ENCODE measurements at places on chromosomes 7 and 10.

DNA sequence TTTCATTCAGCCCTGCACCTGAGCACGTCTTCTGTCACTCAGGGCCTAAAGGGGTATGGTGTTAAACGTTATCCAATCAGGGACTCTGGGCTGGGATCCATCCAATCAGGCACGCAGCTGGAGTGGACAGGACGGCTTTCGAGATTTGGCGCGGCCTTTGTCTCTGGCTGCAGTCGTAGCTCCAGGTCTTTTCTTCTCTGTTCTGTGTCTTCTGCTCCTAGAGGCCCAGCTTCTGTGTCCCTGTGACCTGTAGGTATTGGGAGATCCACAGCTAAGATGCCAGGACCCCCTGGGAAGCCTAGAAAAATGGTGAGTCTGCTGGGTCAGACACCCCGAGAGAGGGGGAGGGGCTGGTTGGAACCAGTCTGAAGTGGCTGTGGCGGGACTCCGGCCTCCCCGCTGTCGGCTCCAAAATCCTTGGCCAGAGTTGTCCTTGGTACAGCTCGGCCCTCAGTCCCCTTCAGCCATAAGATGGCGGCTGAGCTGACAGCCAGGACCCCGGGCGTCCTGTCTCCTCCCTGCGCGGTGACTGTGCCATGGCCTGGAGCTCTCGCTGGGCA, 11.7 kb upstream of the ZNF680 start:
- no peak for DNase-seq

GRCh38 chr7:41826641-41827040, 123.8 kb upstream of the INHBA start:
- DNase-seq: no peak

GRCh38 chr7:73896454-73896853, 35.5 kb downstream of the TMEM270 start:
- no peak for DNase-seq

- peak; percentile 71 for DNase-seq
These were observed 142.5 kb upstream of the TCERG1L start for GRCh38 chr10:131453721-131454634.

- no peak for DNase-seq
These were observed 28.6 kb upstream of the VAX1 start for GRCh38 chr10:117166418-117167345.

DNA sequence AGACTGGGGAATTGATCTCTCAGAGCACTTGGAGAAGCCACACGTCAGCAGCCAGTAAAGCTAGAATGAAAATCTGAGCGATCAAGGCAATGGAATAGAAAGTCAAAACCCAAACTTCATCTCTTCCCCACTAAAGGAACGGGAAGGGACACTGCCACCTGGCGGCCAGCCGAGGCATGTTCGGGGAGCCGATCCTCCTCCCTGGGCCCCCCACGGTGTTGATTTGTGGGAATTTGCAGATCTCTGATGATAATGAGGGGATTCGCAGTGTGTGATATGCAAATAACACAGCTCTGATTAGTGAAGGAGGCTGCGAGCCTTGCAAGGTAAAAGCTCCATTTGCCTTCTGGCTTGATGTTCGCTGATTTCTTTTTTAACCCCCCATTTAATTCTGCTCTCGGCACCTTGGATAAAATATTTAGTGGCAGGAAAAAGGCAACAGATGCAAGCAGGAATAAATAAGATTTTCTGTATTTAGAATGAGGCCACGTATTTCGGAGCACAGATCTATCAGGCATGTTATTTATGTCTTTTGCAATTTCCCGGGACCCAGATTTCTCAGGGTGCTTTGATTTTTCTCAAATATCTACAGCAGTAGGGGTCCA, 258.6 kb downstream of the PAXIP1 start:
- no peak for DNase-seq

- DNase-seq: no peak
These were observed 10.4 kb upstream of the SMC3 start for GRCh38 chr10:110556969-110557601.

GRCh38 chr10:90148116-90148855, 446.9 kb downstream of the KIF20B start:
- DNase-seq: no peak

- DNase-seq: no peak
These were observed 41.8 kb downstream of the STK32C start for GRCh38 chr10:132265890-132266496.

GRCh38 chr10:119370972-119371703, 163.8 kb downstream of the GRK5 start:
- DNase-seq: peak; percentile 83

DNA sequence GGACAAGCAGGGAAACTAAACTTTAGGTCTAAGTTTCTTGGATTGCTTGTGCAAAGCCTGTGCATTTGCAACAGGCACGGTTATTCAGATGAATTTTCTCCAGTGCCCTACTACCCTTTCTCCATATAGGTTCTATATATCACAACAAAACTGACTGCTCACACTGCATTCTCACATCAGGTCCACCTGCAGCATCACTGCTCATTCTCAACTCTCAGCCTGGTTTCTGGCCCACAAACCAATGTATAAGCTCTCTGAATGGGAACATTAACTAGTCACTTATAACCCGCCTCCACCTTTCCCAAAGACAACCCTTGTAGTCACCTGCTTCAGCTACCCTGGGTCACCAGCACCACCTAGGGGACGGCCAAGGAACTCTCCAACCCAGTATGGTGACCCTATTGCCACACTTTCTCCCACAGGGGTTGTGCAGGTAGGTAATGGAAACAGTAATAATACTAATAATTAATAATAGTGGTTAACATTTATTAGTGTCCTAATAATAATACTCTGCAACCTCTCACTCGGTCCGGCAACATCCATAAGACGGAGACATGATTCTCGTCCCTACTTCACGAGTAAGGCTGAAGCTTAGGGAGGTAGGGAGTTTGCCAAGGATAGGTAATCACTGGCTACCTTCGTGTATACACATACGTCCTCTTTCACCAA, 97.3 kb downstream of the CLEC2L start:
- no peak for DNase-seq

DNA sequence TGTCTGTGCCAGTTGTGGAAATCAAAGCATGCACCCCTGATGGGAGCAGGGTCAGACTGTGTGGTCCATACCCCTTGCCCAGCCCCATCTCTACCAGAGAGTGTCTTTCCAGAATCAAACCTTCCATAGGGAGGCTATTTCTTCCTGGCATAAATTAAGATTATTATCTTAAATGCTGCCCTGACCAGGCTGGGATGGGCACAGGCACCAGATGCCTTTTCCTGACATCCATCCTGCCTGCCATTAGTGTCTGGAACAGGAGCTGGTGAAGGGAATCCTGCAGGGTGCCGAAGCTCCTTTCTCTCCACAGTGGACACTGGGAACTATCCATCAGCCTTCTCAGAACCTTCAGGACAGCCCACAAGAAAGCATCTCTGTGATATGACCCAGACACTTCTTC, 296.3 kb downstream of the GRID1 start:
- peak; percentile 38 for DNase-seq

DNA sequence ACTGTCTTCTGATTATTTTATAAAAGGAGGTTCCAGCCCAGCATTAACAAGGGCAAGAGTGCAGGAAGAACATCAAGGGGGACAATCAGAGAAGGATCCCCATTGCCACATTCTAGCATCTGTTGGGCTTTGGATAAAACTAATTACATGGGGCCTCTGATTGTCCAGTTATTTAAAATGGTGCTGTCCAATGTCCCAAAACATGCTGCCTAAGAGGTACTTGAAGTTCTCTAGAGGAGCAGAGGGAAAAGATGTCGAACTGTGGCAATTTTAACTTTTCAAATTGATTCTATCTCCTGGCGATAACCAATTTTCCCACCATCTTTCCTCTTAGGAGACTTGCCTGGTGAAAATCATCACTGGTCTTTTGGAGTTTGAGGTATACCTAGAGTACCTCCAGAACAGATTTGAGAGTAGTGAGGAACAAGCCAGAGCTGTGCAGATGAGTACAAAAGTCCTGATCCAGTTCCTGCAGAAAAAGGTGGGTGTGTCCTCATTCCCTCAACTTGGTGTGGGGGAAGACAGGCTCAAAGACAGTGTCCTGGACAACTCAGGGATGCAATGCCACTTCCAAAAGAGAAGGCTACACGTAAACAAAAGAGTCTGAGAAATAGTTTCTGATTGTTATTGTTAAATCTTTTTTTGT, 2.3 kb downstream of the IL6 start:
- DNase-seq: no peak

- DNase-seq: no peak
These were observed 126.7 kb downstream of the DPP6 start for GRCh38 chr7:154178895-154179294.

Data from coronary artery (tissue), 2 donors.